Central memory CD8-positive, alpha-beta T cell (primary cell): ENCODE measurements at places on chromosomes 6 and 20.

DNA sequence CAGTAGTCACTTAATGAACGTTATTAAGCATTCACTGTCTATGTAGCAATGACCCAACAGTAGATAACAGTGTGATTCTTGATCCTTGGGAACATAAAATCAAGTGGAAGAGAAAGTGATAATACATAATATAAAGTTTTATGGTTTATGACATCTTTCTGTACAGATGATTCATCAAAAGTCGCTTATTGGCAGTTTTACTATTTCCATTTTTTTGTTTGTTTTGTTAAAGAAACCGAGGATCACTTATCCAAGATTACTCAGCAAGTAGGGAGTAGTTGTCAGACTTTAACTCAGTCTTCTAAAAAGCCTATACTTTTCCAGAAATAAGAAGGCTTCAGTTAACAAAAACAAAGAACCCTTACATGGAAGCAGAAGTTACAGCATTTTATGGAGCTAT lies 260.8 kb downstream of the ZFAND3 start:
- DNase-seq: no peak

GRCh38 chr6:127272576-127272975 lies 5.9 kb downstream of the RNF146 start:
- no peak for DNase-seq

GRCh38 chr6:97186416-97186999 lies 96.5 kb downstream of the MMS22L start:
- DNase-seq: peak; percentile 27

DNA sequence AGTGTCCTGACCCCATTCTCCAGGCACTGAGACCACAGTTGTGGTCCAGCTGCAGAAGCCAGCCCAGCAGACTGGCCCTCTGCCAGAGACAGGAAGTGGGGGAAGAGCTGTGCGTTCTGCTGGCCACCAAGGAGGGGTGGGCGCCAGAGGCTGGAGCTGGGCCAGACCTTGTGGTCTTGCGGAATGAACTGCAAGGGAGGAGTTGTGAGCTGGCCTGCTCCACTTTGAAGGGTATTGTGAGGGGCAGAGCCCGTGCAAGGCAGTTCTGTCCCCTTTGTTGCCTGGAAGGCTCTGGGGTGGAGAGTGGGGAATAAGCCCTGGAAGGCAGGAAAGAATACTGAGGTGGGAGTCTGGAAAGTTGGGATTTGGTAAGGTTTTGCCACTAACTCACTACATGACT lies 3.6 kb upstream of the MDFI start:
- DNase-seq: no peak

GRCh38 chr20:13554076-13554475 lies 84.7 kb downstream of the TASP1 start:
- no peak for DNase-seq

DNA sequence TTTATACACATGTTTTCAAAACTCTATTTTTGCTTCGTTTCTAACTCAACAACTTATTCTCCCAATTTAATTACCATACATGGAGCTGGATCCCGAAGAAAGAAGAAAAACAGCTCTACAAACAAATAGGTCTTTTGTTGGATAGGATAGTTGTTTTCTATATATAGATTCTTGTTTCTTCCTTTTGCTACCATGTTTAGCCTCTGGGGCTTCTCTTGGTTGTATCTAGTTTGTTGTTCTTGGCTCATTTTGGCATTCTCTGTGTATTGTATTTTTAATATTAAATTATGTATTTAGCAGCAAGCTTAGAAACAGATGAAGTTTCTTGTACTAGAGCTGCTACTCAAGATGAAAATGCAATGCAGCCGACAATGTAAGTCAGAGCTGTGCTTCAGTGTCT lies 60.9 kb downstream of the PLCB4 start:
- no peak for DNase-seq

DNA sequence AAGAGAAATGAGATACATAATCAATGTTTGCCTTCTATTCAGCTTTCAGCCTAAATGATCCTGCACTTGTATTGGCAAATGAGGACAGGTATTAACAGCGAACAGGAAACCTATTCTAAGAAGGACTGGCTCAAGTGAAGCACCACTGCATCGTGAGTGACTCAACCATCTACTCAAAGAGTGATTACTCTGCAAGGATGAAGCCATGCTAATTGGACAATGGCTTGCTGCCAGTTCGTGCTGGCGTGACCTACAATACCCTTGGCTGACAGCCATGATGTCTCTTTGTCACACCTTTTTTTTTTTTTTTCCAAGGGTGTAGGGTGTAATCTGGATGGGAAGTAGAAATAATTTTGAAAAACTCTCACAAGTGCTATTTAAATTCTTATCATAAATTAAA lies 104.9 kb downstream of the GJA10 start:
- DNase-seq: no peak

DNA sequence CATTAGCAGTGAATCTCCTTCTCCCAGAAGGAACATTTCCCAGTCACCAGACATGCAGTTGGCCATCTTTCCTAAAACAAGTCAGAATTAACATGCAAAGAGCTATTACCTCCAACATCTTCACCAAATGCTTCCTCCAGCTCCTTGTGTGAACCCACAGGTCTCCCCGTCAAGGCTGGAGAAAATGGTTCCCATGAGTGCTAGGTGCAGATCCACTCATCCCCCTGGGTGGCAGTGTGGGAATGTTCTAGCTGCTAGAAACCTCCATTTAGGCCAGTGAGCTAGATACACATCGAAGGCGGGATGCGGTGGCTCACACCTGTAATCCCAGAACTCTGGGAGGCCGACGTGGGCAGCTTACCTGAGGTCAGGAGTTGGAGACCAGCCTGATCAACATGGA lies 603.9 kb upstream of the SLC35B3 start:
- DNase-seq: no peak

- DNase-seq: no peak
Measured at GRCh38 chr20:35465976-35466375, 10.6 kb downstream of the CEP250 start.

DNA sequence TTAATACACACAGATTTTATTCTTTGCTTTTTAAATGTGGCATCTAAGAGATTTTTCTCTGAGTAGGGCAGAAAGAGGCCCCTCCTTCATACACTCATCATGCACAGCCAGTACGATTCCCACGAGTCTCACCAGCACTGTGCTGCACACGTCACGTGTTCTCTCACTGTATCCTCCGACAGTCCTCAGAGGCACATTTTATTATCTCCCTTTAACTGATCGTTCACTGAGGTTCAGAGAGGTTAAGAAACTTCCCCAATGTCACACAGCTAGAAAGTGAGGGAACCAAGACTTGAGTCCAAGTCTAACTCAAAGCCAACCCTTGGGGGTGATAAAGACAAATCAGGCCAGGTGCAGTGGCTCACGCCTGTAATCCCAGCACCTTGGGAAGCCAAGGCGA lies 142.5 kb downstream of the PREX1 start:
- no peak for DNase-seq

DNA sequence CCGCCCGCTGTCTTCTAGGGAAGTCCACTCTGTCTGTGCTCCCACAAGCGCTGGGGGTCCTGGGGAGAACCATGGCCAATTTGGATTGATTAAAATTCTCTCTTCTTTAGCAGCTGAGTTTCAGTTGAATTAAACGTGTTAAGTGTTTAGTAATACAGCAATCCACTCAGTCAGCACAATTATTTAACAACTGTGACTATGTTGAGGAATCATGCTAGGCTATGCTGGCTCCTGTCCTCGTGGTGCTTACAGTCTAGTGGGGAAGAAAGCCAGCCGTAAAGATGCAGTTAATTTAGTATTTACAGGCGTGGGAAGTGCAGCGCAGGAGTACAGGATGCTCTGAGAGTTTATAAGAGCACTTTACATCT lies 88.9 kb upstream of the FOXP4 start:
- no peak for DNase-seq

DNA sequence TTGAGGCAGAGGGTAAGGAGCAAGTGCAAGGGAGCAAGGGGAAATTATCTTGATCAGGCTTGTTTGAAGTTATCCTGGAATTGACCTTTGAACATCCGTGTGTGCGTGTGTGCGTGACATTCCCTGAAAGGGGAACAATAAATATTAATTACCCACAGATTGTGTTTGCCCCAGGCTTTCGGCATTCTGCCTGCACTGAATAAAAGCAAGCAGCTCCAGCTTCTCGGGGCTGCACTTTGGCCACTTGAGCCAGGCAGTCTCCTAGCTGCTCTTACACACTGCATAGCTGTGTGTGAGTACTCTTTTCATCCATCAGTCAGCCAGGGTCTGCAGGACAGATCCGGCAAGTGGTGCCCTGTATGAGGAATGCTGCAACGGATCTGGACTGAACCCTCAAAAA lies 107.7 kb upstream of the BTN3A2 start:
- DNase-seq: no peak

DNA sequence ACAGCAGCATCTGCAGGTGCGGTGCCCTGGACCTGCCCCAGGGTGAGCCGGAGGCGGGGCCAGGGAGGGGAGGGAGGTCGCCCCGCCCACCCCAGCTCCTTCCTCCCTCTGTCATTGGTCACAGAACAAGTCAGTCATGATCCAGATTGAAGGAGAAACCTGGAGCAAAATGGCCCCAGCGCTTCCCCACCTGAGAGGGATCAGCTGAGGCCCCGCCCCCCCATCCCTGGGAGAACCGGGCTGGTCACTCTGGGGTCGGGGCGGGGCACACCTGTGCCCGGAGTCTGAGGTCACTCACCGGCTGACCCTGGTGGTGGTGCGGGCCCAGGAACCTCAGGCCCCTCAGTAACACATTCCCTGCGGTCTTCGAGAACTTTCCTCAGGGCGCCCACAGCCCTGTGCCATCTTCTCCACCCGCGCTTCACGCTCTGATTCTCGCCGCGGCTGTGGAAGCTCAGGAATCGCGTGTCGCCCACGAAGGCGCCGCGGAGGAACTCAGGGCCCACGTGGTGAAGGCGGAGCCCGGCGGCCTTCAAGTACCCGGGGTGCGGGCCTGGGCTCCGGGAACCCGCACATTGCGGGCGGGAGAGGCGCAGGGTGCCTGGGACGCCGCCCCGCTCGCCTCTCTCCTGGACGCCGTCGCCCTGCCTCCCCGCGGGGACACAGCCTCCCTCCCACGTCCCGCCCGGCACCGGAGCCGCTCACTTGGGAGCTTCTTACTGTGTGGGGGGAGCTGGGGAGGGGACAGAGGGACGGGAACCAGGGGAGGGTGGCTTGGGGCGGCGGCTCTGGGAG lies 36.4 kb upstream of the HLA-C start:
- peak; percentile 57 for DNase-seq

DNA sequence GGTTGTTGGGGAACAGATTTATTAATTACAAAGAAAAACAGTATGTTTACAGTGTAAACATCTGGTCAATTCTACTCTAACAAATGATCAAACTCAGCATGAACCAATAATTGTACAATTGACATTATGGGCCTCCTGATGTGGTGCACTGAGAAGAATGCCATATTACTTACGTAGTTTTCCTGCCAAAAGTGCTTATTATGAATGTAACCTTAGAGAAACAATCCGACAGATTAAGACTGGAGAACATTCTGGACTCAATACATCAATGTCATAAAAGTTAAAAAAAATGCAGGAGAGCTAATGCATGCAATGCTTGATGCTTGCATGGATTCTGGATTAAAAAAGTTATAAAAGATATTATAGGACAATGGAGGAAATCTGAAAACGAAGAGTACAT lies 69.0 kb downstream of the LYRM4 start:
- no peak for DNase-seq

DNA sequence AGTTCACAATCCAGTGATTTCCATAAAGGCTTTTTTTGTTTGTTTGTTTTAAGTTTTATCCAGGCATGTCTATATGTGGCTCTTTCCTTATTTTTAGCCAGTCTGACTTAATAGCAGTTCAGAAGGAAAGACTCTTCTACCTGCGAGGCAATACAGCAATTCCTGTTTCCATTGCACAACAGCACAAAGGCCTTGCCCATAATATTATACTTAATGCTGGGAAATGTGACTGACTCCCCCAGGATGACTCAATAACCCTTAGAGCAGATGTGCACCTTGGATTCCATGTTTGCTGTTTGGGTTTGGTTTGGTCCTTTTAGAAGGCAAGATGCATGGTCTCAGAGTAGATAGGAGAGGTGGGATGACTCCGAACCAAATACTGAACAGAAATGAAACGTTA lies 184.1 kb downstream of the MTFR2 start:
- DNase-seq: no peak

GRCh38 chr6:125020385-125020784 lies 58.1 kb downstream of the RNF217 start:
- DNase-seq: no peak

DNA sequence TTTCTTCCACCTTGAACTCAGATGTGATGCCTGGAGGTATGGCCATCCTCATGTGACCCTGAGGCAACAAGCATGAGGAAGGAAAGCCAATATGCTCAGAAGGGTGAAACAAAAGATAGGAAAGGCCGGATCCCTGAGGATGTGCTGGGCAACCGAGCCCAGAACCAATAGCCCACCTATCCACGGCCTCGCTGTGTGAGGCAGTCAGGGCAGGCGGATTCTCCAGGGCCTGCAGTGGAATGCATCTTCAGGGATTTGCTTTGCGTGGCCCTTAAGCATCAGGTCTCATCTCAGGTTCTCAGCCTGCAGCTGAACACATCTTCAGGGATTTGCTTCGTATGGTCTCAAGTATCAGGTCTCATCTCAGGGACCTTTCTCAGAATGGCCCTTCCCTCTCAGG lies 139.8 kb downstream of the ANKRD60 start:
- no peak for DNase-seq

DNA sequence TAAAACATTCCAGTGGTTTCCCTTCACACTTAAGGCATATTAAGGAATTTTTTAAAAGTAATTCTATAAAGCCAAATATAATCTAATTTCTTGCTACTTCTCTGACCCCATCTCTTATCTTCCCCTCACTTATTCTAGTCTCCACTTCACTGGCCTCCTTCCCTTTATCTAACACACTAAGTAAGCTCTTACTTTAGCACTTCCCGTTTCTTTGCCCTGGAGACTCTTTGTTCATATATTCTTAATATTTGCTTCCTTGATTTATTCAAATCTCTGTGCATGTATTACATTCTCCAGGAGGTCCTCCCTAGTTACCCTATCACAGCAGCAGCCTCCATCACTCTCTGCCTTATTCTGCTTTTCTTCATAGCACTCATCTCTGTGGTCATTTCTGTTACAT lies 20.3 kb downstream of the GTPBP2 start:
- no peak for DNase-seq

DNA sequence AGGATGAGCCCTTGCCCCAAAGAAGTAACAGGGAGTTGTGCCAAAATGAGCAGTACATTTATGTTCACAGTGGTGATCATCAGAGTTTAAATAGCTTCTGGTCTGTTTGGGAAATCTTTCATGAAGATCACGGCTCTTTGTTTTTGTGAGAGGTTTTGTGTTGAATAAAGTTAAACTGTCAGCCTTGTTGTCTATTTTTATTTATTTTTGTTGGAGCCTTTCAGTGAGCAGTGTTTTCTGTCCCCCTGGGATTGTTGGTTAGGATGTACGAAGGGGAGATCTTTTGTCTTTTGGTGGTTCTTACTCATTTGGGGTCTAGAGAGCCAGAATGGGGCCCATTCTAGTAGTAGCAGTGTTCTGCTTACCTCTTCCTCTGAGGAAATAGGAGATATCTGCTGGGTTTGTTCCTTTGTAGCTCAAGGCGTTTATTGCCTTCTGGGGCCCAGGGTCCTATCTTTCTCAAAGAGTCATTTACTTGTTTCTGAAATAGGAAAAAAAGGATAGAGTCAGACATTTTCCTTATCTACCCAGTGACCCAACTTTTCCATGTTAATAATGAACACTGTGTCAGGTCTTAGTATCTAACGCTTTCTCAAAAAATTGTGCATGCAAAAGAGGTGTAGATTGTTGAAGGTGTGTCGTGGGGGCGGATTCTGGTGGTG lies 157.4 kb downstream of the JARID2 start:
- no peak for DNase-seq
